Hematopoietic multipotent progenitor cell (in vitro differentiated cells): ENCODE measurements at places on chromosomes 3 and 15.

DNA sequence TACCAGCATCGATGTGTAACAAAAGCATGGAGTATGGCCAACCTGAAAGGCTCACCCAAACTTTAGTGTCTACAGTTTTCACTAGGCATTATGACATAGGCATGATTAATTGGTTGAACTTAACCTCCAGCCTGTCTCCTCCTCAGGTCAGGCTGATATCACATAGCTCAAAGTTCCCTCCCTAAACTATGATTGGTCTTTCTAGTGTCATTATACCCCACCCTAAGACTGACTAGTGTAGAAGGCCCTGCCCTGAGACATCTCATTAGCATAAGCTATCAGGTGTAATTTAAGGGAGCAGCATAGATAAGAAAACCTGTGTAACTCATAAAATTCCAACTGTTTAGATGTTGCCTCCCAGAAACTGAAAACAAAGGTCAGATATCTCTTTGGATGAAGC is 195.2 kb downstream of the ALCAM start:
- DNase-seq, result no peak

DNA sequence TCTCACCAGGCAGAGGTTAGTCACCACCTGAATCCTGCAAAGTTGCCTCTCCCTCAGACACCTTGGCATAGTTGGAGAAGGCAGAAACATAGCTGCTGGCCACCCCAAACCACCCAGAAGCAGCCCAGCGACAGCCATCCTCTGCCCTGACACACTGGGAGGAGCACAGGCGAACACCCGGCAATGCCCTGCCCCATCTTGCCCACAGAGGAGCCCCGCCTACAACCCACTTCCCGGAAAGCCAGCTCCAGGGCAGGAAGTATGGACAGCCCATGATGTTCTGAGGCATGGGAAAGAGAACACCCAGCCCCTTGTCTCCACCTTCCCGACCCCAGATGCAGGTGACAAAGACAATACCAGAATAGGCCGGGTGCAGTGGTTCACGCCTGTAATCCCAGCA is 12.6 kb upstream of the SHISA5 start:
- no peak for DNase-seq

GRCh38 chr3:138412821-138413551 is 21.4 kb upstream of the ESYT3 start:
- no peak for DNase-seq

GRCh38 chr3:15052335-15053242 is 12.5 kb downstream of the MRPS25 start:
- peak; percentile 17 for DNase-seq

DNA sequence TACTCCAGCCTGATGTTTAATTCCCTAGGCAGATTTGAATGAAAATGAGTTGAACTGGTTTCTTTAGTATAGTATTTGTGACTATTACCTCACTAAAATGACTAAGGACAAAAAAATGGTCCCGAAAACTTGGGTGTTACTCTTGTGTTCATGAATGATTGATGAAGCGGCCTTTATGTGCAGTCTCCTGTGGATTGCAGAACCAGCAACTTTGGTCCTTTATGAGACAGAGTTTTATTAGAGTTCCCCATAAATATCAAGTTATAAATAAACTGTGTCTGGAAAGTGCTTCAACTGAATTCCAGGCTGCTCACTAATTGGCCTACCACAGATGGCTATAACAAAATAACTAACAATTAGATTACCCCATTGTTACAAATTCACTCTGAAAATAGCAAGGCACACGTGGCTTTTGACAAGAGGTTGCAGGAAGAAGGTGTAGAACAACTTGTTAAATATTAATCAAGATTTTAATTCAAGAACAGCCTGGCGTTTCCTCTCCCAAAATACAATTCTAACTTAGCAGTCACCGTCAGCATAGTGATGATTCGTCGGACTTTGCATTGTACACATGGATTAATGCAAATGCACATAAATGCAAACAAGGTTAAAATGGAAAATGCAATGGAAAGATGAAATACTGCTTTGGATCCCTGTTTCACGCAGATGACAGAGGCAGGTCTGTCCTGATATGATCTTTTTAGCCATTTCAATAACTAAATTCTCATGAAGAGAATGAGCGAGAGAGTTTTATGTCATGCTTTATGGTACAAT is 567.3 kb upstream of the ZNF717 start:
- DNase-seq, result no peak

GRCh38 chr15:49239105-49239504 is 69.1 kb downstream of the GALK2 start:
- DNase-seq, result no peak

DNA sequence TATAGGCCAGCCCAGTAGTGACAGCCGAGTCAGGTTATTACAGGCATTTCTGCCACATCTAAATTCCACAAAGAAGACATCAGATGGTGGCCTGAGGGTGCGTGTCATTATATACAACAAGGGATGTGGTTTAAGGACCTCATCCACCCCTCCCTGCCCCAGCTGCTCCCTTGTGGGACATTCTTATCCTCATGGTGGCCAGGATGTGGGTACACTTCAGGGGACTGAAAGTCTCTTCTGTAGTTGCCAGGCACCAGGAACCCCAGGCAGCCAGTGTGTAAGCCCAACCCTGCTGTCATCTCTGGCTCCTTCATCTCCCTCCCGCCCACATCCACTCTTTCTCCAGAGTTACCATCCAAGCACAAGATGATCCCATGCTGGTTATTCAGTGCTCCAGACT is 224.9 kb upstream of the TOPAZ1 start:
- no peak for DNase-seq

- no peak for DNase-seq
Measured at GRCh38 chr3:193132241-193132640, 108.8 kb upstream of the PLAAT1 start.

GRCh38 chr15:34161329-34161963 is 48.5 kb downstream of the KATNBL1 start:
- peak; percentile 18 for DNase-seq

- DNase-seq, result no peak
Measured at GRCh38 chr3:127772827-127773751, 49.2 kb downstream of the MGLL start.

GRCh38 chr15:68792901-68793766 is 27.6 kb downstream of the ANP32A start:
- no peak for DNase-seq

DNA sequence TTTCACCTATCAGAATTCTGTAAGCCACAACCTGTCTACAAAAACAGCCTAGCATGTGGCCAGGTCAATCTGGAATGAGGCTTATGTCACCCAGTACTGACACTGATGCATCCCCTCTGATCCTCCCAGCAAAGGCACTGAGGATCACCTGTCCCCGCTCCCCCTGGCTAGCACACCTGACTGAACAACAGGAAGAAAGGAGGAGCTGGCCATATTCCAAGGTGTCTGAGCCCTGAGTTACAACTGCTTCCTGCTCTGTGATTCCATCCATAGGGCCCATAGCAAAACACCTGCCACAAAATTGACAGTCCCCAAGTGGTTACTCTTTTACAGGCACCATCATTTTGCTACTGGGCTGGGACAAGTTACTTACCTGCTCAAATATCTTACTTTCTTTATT is 555.5 kb upstream of the CFAP20DC start:
- DNase-seq, result no peak

DNA sequence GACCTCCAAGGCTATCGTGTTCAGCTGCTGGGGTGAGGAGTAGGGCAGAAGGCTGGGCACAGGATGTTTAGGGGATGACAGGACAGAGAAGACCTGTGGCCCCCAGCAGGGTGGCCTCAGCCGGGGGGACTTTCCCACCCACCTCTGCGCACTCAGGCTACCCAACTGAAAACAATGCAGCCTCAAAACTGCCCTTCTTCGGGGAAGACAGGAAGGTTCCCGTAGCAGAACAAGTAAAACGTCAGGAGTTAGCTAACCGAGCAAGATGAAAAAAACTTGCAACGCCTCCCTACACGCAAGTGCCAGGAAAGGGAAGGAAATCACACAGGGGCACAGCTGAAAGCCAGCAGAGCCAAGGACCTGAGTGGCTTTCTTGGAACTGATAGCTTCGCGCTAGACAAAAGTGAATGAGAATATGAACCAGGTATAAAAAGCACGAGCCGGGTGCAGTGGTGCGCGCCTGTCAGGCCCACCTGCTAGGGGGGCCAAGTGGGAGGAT is 38.4 kb upstream of the FURIN start:
- peak; percentile 86 for DNase-seq

DNA sequence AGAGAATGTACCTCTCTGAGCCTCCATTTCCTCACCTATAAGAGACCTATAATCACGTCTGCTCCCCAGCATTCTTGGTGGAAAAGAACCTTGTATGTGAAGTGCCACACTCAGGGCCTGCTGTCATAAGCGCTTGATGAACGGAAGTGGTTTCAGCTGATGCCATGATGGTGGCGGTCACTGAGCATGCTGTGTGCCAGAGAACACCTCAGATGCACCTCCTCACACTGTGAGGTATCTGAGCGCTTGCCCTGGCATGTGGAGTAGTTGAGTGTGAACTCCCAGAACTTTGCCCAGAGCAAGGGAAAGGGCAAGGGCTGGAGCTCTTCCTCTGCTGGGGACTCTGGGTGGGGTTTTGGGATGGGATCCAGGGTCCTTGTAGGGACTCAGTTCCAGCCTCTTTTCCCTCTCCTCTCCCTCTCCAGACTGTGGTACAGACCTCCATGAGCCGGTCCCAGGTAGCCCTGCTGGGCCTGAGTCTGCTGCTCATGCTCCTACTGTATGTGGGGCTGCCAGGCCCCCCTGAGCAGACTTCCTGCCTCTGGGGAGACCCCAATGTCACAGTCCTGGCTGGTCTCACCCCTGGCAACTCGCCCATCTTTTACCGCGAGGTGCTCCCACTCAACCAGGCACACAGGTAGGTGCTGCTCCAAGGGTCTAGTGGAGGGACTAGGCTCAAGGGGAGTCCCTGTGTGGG is 2.7 kb downstream of the ABHD14A start:
- no peak for DNase-seq

GRCh38 chr15:45113380-45113990 is 487 bp downstream of the DUOX2 start:
- DNase-seq, result peak; percentile 29
